ENCODE measurements at places on chromosomes 12 and 14.
A peak's percentile ranks its signal among the peaks of the same experiment; 100 is the strongest.

GRCh38 chr14:97564334-97564733 is 767.2 kb downstream of the VRK1 start:
- DNase-seq: no peak

- no peak for DNase-seq
Observed at GRCh38 chr14:100559455-100559854, 27.8 kb downstream of the BEGAIN start.

DNA sequence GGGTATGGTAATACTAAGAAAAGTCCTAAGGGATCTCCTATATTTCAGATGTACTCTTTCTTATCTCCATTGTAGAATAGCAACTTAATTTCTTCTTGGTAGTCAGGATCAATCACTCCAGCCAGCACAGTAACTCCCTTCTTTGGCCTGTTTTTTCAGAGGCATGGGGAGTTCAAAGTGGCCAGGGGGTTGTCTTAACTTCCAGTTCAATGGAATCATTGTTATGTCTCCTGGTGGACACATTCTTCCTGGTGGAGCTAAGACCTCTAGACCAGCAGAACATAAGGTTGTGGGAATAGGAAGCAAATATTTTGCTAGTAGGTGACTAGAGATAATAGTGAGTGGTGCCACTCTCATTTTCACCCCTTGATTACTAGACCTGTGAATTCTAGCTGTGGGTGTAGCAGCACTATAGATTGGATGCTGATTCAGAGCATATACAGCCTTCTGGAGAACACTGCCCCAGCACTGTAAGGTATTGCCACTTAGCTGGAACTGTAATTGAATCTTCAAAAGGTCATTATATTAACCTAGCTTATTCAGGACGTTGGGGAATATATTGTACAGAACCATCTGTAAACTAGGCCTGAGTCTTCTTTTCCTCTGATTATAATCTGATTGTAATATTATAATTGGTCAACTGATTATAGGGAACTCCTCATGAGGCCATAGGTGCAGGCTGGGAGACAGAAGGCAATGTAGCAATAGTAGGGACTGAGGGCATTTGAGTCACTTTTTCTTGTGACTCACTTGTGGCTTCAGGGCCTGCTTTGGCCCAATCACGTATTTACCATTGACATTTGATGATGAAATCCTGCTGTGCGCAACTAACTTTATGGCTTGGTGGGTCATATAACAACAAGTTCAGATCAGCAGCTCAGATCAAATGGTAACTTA is 60.2 kb upstream of the ATP2B1 start:
- no peak for DNase-seq

DNA sequence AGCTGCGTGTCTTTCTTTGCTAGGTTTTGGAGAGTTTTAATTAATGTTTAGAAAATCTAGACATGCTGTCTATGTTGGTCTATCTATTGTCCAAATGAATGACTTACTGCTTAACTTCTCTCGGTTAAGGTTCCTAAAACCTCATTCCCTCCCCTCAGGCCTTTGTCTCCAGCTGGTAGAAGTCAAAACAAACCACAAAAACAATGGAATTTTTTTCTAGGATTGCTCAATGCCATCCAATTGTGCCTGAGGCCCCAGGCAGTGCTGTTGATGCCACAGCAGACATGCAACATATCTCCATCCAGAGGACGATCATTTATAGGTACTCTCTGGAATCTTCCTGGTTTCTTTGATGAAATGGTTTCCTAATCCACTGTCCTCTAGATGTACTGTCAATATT is 448.2 kb upstream of the TBX3 start:
- DNase-seq: no peak

DNA sequence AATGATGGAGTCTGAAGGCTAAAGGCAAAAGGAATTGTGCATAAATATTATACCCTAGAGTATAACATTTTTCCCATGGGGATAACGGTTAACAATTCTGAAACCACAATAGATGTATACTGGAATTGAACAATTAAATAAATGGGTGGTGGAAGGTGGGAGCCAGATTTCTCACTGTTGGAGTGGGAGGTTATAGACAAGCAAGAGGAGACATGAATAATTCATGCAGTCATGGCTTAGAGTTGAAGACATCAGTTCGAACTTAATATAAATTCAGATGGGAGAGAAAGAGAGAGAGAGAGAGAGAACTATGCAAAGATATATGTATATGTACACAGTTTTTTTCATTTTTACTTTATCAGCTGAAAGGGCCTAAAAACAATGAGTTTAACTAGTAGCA is 523.9 kb downstream of the FOXG1 start:
- no peak for DNase-seq

DNA sequence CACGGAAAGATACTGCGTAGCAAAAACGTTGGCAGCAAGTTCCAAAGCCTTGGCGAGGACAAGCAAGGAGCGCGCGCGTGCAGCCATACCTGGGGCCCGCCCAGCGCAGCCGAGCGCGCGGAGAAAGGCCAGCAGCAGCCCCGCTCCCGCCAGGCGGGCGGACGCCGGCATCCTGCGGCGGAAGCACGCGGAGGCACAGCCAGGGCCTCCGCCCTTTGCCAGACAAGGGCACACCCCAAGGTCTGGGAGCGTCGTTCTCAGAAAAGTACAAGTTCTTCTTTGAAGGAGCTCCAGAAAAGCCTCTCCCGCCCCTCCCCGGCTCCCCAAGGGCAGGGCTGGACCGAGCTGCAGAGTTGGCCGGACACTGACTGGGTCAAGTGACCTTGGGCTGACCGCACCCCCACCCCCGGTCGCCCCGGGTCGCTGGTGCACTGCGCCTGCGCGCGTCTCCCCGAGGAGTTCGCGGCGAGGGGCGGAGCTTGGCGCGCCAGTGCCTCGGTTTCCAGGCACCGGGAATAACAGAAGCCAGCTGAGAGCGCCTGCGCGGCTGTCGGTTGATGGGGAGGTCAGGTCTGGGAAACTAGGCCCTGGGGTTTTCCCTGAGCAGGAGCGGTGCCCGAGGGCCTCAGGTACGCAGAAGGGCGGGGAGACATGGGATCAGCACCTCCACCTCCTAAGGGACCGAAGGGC is at the start of gene ZC2HC1C:
TSS of gene ZC2HC1C (plus strand) at position 521 of the 690 bp plus-strand sequence. CDS start 933 bp downstream, outside the sequence.
- DNase-seq: peak; percentile 76

DNA sequence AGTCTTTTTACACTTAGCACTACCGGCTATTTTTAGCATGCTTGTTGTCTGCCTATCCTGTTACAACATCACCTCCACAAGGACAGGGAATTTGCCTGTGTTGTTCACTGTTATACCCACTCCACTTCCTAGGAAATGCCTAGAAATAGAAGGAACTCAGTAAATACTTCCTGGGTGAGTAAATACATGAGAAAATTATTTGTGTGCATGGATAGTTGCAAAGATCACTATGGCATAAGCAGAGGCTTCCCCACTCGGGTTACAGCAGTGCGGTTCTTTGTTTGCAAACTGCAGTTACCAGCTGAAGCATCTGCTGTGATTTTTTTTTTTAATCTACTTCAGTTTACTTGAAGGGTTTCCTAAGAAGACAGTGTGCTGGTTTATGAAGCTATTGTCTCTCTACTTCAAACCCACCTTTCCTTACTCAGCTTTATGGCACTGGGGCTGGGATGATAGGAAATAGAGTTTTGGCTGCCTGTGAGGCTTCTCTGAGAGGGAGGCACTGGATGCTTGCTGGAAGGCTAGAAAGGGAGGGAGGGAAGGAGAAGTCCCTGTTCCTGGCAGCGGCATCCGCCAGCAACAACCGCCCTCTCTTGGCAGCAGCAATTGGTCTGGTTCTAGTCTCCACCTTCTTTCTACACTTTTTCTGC is 29.0 kb downstream of the PDE6H start:
- no peak for DNase-seq

GRCh38 chr12:76545486-76545885 is 14.1 kb downstream of the OSBPL8 start:
- no peak for DNase-seq

DNA sequence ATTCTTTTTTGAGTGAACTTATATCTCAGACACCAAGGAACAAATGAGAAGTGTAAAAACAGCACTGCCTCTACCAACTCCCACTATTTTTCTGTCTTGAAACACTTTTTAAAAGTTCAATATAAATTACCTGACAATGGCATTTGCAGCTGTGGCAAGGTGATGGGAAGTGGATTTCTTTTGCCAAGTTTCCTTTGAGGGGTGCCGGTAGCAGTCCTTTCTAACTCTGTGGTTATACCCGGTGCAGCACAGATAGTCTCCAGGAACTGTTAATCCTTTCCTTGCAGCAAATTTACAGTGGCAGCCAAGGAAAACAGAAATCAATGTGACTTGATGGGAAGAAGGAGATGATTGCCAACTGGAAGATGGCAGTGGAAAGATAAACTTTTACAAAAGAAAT is 243.7 kb downstream of the BCAT1 start:
- no peak for DNase-seq

- DNase-seq: peak; percentile 14
Observed at GRCh38 chr14:50736932-50737419, 68.9 kb upstream of the SAV1 start.

- DNase-seq: no peak
Observed at GRCh38 chr14:100601914-100602313, 14.7 kb upstream of the BEGAIN start.

DNA sequence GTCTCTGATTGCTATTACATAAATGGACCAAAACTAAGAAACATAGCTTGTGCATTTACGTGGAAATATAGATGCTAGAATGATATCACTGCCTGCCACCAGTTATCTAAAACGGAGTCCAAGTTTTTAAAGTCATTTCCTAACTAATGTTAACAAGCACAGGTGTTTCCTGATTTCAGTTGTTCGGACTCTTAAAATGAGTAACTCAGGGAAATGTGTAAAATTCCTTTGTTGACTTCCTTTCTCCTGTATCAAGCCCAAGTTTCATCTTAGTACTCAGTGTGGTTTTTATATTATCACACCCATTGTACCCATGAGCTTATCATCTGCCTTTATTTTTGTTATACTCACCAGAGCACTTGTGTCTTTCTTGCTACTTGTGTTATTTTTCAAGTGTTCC is 13.2 kb upstream of the PRKCH start:
- DNase-seq: no peak

GRCh38 chr14:67449096-67449495 is 37.1 kb upstream of the PLEK2 start:
- DNase-seq: no peak

DNA sequence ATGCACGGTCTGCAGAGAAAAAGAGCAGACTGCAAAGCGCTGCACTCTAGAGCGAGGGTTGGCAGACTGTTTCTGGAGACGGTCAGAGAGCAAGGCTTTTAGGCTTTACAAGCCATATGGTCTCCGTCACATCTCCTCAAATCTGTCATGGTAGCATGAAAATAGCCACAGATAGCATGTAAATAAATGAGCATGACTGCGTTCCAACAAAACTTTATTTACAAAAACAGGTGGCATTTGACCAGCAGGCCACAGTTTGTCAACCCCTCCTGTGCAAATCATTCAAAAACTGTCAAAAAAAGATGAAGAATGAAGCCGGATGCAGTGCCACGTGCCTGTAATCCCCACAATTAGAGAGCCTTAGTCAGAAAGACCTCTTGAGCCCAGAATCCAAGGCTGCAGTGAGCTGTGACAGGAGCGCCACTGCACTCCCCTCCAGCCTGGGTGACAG is 18.9 kb downstream of the SYNE3 start:
- DNase-seq: no peak

GRCh38 chr12:130220706-130221100 is 58.4 kb downstream of the FZD10 start:
- DNase-seq: no peak

GRCh38 chr12:116406529-116406928 is 129.0 kb upstream of the MED13L start:
- DNase-seq: no peak

GRCh38 chr12:31369712-31370521 is 44.0 kb upstream of the SINHCAF start:
- no peak for DNase-seq

DNA sequence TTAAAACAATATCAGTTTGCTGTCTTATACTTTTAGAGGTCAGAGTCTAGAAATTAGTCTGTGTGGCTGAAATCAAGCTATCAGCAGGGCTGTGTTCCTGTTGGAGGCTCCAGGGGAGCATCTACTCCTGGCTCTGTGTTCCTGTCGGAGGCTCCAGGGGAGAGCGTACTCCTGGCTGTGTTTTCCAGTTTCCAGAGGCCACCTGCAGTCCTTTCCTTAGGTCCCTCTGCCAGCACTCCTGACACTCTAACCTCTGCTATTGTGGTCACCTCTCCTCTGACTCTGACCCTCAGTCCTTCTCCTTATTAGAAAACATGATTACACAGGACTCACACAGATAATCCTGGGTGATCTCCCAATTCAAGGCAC is 1140.7 kb upstream of the TMEM132C start:
- no peak for DNase-seq

- no peak for DNase-seq
Observed at GRCh38 chr14:101193845-101194372, 290.4 kb upstream of the RTL1 start.

DNA sequence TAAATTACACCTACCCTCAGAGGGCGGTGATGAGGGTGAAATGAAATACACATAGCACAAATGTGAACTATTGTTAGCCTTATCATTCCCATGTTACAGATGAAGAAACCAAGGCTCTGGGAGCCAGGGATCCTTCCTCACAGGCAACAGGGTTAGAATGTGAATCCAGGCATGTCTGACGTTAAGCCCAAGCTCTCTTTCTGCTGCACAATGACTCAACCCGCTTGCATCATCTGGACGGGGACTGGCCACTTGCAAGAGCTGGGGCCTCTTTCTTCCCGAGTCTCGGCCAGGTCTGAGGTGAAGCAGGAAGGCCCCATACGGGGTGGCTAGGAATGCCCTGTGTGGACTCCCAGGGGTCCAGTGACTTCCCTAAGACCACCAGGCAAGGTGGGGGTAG is 105.2 kb downstream of the RBM19 start:
- no peak for DNase-seq

GRCh38 chr12:127270193-127270592 is 996.8 kb upstream of the TMEM132C start:
- no peak for DNase-seq

- no peak for DNase-seq
Observed at GRCh38 chr12:80173083-80173864, 73.9 kb downstream of the OTOGL start.

- DNase-seq: no peak
Observed at GRCh38 chr12:124379938-124380754, 85.3 kb downstream of the RFLNA start.

DNA sequence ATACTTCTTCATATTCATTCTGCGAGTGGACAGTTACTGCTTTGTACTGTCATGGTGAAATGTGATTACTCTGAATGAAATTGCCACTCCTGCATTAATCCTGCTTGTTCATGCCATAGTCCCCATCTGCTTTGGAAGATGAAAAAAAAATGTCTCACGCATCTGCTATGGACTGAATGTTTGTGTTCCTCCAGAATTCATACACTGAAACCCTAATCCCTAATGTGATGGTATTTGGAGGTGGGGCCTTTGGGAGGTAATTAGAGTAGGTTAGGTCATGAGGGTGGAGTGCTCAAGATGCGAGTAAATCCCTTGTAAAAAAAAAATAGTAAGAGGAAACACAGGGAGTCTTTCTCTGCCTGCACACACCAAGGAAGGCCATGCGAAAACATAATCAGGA is 427.2 kb downstream of the TMTC2 start:
- DNase-seq: no peak
